ENCODE measurements at places on chromosomes 5 and 9.
A peak's percentile ranks its signal among the peaks of the same experiment; 100 is the strongest.

DNA sequence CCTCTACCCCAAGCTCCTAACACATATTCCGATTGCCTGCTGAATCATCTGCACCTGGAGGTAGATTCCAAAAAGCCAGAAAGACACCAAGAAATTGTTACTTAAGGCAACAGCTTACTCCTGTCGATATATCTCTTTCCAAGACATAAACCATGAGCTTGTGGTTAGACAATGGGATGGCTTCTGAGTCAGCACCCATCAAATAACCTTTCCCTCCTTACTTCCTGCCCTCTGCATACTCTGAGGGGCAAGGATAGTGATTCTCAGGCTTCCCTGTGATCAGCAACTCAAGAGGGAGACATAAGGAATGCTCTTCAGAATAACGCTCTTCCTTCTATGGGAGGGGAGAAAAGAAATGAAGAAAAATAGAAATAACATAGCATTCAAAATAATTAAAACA lies 70.9 kb downstream of the TMEM215 start:
- DNase-seq = peak; percentile 13

DNA sequence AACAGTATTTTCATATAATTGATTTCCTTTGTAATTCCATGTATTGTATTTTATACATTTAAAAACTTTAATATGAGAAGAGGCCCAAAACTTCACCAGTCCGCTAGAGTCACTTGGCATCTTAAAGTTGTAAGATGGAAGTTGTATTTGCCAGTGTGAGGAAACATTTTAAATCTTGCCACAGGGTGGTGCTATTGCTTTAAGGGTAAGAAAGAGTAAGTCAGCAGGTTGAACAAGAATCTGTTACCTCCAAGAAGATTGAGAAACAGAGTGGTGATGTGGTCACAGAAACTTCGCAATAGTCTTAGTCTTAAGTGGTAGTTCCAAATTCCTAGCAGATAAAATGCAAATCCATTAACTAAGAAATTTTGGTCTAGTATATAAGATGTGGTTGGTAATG lies 39.8 kb upstream of the RANBP6 start:
- DNase-seq = peak; percentile 88

- no peak for DNase-seq
Observed at GRCh38 chr9:134393582-134394280, 67.5 kb downstream of the RXRA start.

DNA sequence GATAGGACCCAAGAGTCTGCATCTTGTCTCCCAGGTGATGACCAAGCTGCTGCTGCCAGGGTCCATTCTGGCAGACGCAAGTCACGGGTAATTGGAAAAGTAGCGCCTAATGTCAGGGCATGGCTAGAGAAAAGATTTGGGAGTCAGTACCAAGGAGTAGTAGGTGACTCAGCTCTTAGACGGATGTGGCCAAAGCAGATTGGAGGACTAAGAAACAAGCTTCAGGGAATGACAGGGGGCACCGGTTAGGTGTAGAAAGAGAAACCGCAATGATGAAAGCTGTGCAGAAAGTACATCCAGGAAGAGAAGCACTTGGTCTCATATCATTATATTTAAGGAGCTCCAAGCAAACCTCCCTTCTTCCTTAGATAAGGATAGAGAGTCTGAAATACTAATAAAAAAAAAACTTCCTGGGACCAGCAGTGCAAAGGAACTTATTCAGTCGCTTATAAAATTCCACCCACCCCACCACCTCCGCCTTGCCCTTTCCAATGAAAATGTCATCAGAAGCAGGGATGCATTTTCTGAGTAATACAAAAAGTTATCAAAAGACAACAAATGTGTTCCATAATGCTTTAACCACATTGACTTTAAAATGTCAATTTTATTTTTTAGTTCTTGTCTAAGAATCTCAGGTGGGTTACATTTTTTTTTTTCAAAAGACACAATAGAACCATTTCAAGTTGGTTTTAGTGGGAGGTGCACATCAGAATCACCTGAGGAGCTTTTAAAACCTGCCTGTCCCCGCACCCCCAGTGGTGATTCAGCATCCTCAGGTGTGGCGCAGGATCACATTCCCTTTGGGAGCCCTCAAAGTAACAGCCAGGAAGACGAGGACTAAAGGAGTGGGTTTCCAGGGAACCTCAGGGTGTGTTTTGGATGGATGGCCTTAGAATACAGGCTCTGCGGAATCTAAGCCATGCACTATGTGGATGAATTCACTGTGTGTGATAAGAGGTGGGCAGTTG lies 31.2 kb downstream of the PTPN3 start:
- peak; percentile 24 for DNase-seq

DNA sequence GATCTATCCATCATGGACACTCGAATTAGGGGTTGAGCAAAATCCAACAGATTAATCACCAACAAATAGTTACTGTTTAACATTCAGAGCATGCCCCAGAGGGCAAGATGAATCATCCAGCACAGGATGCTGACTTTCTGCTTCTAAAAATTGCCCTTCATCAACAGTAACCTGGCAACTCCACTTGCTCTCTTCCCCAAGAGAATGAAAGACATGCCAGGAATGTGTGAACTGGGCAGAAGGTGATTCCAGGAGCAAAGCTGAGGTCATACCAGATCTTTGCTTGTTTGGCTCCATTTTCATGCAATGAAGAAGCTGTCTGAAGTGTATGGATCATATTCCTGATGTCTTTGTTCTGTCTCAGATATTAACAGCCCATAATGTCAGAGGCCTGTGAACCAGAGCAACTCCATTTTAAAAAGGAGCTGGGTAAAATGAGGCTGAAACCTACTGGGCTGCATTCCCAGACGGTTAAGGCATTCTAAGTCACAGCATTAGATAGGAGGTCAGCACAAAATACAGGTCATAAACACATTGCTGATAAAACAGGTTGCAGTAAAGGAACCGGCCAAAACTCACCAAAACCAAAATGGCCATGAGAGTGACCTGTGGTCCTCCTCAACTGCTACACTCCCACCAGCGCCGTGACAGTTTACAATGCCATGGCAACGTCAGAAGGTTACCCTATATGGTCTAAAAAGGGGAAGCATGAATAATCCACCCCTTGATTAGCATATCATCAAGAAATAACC lies 2.5 kb upstream of the ZNF367 start:
- peak; percentile 98 for DNase-seq

GRCh38 chr5:81776258-81776657 lies 25.4 kb upstream of the SSBP2 start:
- DNase-seq = no peak

DNA sequence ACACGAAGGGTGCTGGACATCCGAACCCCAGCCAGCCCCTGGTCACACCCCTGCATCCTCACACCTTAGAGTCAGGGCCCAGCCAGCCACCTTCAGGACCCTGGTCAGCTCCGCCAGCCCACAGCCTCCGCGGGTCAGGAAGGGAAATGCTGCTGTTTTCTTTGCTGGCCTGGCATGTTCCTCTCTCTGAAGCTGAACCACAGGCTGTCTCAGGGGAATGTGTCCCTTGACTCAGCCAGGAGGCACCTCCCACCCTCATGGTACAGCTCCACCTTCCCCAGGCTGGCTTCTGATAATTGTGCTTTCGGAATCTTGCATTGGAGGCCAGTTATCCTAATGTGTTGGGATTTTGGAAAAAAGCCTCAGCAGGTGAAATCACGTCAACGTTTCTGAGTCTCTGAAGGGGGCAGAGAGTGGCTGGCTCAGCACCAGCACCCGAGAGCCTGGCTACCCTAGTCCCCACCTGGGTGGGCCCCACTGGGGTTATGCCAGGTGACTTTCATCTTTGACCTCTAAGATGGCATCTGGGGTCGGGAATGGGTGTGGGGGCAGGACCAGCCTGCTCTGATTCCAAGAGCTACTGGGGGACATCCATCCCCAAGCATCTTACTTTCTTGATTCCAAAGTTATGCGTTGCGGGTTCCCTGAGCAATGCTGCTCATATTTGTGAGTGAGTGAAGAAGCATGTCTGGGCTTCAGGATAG lies 9.8 kb upstream of the OLFM1 start:
- no peak for DNase-seq

DNA sequence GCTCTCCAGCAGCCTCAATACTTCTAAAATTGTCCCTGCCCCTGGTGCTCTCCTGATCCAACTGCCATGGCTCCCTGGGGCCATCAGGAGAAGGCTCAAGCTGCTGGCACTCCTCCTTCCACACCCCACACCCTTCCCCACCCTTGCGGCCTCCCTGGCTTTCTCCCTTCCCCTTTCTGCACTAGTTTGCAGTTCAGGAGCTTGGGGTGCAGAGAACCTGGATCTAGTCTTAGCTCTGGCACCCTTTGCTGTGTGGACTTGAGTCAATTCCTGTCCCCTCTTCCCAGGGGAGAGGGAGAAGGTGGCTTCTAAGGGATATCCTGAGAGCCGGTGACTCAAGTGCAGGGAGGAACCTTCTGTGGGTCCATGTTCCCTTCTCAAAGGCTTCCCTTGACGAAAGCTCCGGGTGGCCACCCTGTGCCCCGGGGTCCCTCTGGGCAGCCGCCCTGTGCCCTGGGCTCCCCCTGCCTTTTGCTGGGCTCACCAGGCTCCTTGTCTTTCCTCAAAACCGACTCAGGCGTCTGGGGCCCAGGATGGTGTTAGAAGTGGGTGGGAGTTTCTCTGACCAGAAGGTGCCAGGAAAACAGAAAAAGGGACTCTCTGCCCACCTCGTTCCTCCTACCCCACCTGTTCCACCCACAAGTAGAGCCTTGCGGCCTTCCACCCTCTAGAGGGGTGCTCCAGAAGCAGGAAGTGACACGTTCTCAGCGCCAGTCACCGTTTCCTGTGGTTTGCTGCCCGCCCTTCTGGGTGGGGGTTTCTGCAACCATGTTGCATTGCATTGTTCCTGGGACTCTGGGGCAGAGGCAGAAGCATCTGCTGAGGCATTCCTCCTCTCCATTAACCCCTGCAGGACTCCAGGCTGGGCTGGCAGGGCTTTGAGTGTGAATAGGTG lies 15.0 kb downstream of the GLIPR2 start:
- DNase-seq = peak; percentile 94

GRCh38 chr5:41856644-41857491 lies 13.4 kb downstream of the OXCT1 start:
- DNase-seq = peak; percentile 75

GRCh38 chr5:50727149-50727496 lies 60.7 kb downstream of the PARP8 start:
- no peak for DNase-seq

DNA sequence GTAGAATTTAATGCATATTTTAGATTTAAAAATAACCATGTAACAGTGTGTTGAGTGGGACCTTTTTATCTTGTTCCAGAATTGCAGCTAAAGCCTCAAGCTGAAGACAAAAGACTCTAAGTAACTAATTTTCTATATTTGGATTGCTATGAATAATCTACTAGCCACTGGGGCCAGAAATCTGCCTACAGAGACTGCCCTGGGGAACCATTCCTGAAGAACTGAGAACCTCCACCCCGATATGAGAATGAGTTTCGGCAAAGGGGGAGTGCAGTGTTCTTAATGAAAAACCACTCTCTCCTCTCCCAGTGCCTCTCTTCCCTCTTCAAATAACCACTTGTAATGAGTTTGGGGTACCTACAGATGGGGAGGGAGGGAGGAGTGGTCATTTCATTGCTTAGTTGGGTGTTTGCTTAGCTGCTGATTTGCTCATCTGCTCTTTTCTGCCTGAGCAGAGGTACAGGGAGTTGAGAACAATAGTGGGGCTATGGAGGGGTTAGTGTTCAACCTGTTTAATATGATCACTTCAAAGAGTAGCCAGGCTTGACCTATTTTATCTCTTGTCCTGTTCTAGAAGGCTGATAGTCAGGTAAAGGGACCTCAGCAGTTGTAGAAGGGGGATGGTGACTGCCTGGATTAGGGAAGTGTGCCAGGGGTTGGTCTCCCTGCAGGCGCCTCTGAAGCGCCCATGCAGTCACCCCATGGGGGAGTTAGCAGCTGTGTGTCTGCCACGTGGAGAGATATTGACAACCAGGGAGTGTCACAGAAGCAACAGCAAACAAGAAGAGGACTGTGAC lies 47.7 kb downstream of the ATG10 start:
- no peak for DNase-seq

DNA sequence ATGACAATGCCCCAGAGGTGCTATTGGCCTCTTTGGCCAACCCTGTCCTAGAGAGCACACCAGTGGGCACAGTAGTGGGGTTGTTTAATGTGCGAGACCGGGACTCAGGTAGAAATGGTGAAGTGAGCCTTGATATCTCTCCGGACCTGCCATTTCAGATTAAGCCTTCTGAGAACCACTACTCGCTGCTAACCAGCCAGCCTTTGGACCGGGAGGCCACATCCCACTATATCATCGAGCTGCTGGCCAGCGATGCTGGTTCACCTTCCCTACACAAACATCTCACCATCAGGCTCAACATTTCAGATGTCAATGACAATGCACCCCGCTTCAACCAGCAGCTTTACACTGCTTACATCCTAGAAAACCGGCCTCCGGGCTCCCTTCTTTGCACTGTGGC lies 1.4 kb downstream of the PCDHGC5 start:
- no peak for DNase-seq

- peak; percentile 23 for DNase-seq
Observed at GRCh38 chr5:37043693-37044092, 167.1 kb downstream of the NIPBL start.

DNA sequence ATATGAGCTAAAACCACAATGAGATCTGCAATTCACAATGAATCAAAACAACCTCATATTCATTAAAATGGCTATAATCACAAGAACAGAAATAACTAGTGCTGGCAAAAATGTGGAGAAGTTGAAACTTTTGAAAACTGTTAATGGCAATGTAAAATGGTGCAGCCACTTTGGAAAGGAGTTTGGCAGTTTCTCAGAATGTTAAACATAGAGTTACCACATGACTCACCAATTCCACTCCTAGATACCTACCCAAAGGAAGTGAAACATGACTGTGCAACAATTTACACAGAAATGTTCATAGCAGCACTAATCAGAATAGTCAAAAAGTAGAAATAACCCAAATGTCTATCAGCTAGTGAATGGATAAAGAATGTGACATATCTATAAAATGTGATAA lies 862.2 kb downstream of the DTWD2 start:
- no peak for DNase-seq

DNA sequence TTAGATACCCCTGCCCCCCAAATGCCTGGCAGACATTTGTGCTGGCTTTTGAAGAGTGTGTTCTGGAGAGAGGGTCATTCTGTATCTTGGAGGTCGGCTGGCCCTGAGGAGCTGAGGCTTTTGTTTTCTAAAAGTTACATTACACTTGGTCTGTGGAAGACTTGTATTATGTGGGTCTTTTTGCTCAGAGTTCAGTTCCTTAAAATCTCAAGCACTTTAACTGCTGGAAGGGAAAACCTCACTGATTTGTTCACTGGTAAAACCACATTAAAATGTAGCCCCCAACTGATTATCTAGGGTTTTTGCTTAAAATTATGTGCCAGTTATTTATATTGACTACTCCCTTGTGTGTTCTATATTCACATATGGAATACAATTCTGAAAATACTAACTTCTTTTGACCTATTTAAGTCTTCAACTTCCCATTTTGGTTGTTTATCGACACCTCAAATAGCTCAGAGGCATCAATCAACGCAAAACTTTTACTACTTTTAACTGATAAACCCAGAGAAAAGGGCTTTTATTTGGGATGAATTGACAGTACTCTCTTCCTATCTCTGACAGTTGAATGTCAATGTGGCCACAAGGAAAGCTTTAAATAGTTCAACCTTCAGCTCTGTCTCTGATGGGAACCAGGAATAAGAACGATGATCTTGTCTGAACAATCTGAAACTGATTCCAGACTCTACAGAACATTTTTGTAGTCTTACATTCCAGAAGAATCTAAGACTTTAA lies 54.0 kb upstream of the MAP3K1 start:
- no peak for DNase-seq

Data from ELR (cell line).